ENCODE measurements at places on chromosomes 5 and 9.

GRCh38 chr5:60687927-60688720, 11.8 kb downstream of the DEPDC1B start:
- DNase-seq = no peak

GRCh38 chr5:177588413-177588909, 3.5 kb upstream of the TMED9 start:
- DNase-seq = no peak

DNA sequence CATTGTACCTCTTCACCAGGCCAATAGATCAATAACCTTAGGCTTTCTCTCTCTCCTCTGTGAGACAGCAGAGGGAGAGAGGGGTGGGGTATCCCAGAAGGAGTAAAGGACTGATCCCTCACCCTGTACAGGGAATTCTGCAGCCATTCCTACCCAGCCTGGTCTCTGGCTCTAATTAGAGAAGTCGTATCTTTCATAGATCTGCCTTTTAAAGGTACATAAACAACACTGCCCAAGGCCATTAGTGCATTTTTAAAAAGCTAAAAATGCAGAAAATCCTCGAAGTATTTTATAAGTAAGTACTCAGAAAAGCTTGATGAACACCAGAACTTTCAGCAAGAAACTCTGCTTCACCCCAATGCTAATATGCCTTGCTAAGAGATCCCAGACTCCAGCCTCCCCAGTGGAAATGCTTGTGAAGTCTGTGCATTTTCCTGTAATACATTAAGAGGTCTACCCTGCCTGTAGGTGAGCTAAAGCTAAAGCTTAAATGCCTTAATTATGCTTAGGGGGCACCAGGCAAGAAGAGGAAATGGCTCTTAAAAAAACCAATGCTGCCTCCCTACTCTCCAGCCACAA, 200.0 kb upstream of the ANKRD55 start:
- DNase-seq = peak; percentile 18

GRCh38 chr9:84708400-84708799, 38.9 kb downstream of the NTRK2 start:
- no peak for DNase-seq

DNA sequence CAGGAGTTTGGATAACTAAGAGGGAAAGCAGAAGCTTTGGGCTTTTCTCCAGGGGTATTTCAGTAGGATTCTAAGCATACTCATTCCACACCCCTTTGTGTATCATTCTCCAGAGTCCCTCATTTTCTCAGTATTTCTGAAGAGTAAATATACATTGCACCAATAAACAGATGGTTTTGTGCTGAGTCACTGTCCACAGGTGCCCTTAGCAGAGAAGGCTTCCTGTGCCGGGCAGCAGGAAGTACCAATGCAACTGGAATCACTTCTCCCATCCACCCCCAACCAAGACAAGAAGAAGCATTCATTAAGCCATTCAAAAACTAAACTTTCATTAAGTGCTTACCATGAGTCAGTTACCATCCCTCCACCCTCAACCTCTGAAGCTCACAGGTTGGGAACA, 3.6 kb upstream of the CCNJL start:
- no peak for DNase-seq

GRCh38 chr9:113581865-113582697, 118.6 kb downstream of the RGS3 start:
- peak; percentile 93 for DNase-seq

- no peak for DNase-seq
These were observed 156.6 kb upstream of the PHYKPL start for GRCh38 chr5:178389026-178389729.

DNA sequence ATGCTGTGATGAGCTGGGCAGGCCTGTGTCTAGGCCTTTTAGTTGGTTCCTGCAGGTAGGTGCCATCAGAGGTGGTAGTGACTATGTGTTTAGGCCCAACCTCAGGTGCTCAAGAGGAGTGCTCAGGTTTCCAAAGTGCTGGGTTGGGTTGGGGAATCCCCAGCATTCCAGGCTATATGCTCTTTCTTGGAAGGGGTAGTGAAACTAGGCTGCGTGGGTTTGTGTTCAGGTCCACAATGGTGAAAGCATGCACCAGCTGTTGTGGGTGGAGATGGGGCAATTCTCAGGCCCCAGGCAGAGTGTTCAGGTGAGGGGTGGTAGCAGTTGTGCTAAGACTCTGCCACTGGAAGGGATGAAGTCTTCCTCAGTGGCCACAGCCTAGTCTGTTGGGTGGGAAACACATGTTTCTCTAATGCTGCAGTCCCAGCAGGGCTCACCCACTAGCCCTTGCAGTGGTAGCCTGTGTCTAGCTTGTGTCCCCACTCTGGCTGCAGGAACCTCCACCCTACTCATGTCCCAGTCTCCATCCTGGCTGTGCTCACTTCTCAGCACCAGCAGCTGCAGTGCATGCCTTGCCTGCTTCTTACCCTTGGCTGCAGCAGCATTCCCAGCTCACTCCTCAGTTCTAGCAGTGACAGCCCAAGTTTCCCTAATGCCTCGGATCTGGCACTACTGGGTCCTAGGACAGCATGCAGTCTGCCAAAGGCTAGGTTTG, 78.9 kb downstream of the FAM170A start:
- no peak for DNase-seq

DNA sequence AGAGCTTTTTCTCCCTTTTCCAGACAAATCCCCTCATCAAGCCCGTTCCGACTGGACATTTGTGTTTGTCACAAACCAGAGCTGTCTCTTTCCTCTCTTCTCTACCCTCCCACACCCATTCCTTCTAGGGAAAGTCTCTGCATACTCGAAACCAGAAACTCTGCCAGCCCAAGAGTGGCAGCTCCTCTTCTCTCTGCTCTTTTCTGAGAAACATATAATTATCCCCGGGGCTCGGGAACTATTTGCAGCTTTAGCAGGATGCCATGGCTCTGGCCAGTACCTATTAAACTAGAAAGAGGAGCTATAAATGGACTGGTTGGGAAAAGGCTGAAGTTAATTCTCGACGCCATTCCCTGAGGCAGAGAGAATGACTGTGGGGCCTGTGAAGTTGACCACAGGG, 82.6 kb downstream of the SH3PXD2B start:
- DNase-seq = no peak

DNA sequence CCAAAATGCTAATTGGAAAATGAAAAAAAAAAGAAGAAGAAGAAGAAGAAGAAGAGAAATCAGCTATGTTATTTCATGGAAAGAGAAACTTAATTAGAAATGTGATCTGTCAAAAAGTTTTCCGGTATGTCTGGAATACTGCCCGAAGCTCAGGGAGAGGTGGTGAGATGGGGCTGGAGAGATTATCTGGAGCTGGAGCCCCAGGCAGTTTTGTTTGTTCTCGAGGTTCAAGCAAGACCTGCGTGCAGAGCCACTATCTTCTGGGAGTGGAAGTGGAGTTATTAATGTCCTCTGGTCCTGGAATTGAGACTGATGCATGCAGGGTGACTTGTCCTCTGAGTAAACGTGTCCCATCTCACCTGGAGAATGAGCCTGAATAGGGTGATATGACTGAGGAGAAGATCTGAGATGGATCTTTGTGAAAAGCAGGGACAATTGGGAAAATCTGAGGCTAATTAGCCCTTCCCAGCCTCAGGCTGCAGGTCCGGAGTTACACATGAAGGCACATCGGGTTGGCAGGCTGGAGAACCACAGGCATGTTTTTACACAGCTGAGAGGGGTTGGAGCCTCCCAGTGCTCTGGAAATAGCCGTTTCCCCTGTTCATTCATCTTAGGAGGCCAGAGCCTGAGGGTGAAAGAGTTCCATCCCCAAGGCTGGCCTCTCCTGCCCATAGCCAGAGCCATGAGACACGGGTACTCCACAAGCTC, 70.5 kb downstream of the OLFM1 start:
- DNase-seq = no peak

- no peak for DNase-seq
These were observed 34.2 kb downstream of the EFNA5 start for GRCh38 chr5:107636555-107636954.

GRCh38 chr5:51829691-51830090, 446.4 kb downstream of the ISL1 start:
- no peak for DNase-seq

DNA sequence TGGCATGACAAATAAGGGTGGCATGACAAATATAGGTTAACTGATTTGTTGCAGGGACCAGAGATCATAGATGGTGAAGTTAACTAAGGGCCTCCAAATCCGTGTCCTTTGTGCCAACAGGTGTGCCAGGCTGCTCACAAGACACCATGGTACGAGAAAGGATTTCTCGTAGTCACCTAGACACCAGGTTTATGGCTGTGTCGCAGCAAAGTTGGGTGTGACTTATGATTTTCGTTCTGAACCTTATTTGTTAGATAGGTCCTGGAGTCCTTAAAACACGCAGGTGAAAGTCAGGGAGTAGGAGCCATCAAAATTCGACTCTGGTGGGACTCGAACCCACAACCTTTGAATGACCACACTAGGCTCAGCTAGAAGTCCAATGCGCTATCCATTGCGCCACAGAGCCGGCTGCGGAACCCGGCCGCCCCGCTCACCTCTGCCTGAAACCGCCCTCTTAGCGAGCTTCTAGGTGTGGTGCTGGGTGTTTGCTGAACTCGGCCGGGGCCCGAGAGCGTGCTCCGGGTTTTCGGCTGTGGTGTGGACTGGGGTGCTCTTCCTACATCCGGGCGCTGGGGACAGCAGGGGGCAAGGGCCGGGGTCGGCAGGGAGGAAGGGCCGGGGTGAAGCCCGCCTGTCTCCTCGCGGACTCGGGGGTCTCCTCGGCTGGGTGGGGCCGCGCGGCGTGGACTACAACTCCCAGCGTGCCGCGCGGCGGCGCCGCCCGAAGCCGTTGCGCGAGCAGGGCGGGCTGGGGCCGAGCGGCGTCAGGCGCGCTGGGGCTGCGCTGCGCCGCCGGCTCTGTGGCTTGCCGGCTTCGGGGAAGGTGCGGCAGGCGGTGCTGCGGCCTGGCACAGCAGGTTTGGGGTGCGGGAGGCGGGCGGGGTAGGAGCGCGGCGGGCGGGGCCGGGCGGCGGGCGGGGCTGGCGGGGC, at the start of gene SLC27A4:
Gene SLC27A4, plus strand, starts transcription at position 767 of the 930 bp plus-strand sequence. CDS start 2,606 bp downstream, outside the sequence.
- DNase-seq = peak; percentile 88

- DNase-seq = no peak
These were observed 551 bp downstream of the PCDHB6 start for GRCh38 chr5:141150224-141150992.

- DNase-seq = no peak
These were observed 214.7 kb downstream of the GAS1 start for GRCh38 chr9:86732514-86733171.

DNA sequence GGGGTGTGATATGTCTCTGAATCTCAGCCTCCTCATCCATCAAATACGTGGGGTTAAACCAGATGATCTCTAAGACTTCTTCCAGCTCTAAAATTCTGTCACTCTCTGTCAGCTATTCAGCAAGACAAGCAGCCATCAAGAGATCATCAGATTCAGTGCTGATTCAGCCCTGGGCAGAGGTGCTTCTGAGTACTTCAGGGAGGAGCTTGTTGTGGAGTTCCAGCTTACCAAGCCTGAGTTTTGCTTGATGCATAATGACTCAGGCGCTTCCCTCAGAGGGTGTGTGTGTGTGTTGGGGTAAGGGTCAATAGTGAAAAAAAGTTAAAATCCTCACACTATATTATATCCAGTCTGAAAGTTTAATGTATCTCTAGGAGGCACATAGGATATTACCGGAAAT, 29.6 kb upstream of the TAF1L start:
- no peak for DNase-seq

DNA sequence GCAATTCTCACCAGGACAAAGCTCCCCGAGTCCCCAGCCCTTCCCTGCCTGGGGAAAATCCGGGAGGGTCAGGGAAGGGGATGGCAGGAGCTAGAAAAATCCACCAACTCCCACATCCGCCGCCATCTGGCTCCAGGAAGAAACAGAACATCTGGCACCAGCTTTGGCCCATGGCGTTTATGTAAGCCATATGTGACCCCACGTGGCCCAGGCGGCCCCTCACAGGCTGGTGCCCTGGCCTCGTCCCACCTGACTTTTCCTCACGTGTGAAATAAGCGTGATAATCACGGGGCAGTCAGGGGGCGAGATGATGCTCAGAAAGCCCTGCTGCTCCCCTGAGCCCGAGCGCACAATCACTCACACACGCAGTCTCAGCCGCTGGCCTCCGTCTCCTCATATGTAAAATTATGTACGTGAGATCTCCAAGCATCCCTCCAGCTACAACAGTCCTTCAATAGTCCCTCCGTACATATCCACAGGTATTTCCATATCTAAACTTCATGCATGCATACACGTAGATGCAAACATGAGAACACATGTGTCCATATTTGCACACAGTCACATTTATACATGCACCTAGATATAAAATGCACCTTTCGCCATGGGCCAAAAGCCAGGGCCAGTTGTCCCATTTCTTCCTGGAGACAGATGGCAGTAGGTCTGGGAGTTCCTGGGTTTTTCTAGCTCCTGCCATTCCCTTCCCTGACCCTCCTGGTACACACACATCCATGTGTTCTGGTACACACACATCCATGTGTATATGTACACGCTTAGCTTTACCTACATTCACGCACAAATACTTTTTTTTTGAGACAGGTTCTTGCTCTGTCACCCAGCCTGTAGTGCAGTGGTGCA, 28.9 kb downstream of the PLPP7 start:
- no peak for DNase-seq

- no peak for DNase-seq
These were observed 13.6 kb downstream of the ROPN1L start for GRCh38 chr5:10455277-10455670.

GRCh38 chr5:58462623-58463230, 2.8 kb upstream of the PLK2 start:
- peak; percentile 76 for DNase-seq

DNA sequence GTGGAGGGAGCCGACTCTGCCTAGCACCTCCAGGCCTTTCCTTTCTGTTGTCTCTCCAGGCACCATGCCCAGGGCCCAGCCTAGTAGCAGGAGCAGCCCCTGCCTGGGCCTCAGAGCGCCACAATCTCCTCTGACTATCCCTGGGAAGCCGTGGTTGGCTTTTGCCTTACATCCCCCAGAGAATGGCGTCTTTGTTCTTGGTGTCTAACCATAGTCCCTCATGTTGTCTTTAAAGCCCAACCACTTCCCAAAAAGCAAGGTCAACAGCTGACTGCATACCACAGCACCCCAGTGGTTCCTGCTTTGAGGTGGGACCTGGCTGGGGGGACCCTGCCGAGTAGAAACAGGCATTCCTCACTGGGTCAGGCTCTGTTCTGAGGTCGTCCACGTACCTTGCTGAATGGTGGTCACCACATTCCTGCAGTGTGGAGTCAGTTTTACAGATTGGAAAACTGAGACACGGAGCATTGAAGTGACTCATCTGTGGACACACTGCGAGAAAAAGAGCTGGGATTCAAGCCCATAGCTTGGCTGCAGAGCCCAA, 13.7 kb upstream of the CERCAM start:
- DNase-seq = no peak

DNA sequence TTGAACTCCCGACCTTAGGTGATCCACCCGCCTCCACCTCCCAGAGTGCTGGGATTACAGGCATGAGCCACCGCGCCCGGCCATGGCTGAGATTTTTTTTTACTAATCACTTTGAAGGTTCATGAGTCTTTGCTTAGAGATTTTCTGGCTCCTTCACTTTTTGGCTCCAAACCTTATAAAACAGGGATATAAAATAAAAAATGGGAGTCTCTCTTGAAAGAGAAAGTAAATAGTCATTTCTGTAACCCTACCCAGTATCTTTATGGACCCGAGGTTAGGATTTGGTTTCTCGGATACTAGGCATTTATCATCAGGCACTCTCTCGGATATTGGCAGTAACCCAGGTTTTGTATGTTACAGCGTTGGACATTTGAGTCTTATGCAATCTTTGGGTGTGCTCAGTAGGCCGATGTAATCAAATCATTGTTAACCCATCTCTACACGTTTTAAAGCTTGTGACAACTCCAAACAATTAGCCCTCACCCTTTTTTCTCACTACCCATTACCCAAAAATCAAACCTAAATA, 25.3 kb downstream of the STXBP1 start:
- DNase-seq = no peak
